ENCODE measurements at places on chromosomes 12 and 14.

GRCh38 chr14:104676130-104676693 lies 13.2 kb upstream of the INF2 start:
- no peak for DNase-seq

GRCh38 chr14:23362200-23362599 lies 2.8 kb downstream of the EFS start:
- DNase-seq: no peak

DNA sequence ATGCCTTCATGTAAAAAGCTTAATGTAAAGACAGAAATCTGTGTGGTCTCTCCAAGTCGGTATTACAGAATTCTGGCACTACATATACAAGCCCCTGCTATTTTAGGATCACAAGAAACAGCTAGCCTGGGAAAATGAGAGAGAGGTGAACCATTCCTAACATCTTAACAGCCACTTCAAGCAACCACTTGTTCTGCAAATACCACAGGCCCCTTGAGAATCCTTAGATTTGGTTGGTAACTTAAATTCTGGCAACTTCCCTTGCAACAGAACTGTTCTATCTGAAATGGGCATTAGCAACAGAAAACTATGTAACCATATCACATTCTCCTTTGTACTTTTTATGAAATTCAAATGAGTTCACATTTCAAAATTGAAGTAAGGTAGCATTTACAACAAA lies 68.5 kb downstream of the SPPL3 start:
- no peak for DNase-seq

DNA sequence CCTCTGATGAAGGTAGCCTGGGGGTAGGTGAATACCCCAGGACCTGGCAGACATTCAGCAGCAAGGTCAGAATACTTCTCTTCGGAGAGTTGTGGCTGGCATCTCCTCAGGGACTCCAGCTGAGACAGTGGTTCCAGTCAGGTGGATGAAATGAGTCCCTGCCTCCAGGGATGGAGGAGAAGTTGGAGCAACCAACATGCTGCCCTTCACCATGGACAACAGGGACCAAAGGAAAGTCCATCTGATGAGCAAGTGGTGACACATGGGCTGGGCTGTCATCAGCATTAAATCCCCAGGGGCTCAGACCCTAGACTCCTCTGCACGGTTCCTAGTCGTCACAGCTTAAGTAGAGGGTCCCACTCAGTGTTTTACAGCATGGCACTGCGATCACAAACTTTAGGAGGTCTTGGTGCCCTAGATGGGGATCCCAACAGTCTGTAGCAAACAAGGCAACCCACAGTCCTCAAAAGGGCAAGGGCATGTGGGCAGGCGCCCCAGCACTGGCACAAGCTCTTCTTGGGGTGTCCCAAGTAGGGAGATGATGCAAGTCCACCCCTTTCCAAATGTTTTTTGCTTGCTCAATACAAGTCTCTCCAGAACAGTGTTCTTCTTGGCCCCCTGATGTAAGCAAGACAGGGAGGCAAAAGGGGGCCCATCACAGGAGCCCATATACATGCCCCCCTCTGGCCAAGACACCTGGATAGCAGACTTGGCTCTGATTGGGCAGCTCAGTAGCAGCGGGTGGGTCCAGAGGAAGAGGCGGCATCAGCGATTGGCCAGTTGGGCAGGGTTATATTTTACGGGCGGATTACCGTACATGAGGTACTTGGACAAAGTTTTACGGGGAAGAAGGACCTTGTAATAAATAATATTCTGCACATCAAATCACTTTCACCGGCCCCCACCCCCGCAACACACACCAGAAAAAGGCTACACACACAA lies 10.8 kb upstream of the CDH24 start:
- DNase-seq: no peak

DNA sequence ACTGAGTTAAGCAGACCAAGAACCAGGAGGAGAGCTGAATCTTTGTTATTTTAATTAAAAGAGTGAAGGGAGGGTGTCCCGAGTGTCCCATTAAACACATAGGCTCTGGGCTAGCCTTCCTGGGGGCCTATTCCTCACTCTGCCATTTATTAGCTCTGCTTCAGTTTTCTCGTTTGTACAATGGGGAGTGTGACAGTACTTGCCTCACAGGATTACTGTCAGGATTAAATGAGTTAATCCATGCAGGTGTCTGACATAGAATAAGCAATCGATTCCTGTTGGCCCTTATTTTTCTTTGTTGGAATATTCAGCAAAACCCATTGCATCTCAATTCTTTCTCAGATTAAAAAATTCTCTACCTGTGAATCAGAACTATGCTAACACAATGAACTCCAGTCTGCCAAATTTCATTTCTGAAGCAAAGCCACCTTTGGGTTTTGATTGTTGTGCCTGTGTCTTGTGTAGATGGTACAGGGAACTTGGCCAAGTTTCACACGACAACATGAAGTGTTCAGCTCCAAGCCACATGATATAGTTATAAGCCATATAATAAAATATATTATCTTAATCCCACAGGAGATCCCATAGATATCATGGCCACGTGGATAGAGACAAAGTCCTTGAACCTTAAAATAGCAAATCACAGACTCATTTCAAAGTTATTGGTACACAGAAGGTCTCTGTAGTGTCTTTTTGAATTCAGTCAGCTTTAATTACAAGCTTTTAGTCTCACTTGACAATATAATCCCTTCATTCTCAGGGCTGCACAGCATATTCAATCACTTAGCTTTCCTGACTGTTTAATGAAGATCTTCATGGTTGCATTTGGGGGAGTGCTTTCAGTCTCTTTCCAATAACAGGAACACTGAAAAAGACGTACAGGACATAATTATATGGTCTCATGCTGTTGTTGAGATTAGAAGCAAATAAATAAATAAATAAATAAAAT lies 34.4 kb upstream of the CRY1 start:
- no peak for DNase-seq

DNA sequence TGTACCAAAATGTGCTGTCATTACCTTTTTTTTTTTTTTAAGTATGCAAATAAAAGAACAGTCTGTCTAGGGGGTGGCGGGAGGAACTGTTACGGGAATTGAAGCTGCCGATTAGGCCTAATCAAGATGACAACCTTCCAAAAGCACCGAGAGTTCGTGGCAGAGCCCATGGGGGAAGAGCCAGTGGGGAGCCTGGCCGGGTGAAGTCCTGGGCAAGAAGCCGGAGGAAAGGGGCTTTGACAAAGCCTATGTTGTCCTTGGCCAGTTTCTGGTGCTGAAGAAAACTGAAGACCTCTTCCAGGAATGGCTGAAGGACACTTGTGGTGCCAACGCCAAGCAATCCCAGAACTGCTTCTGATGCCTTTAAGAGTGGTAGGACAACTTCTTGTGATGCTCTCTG lies 42.6 kb downstream of the ACTN1 start:
- no peak for DNase-seq

DNA sequence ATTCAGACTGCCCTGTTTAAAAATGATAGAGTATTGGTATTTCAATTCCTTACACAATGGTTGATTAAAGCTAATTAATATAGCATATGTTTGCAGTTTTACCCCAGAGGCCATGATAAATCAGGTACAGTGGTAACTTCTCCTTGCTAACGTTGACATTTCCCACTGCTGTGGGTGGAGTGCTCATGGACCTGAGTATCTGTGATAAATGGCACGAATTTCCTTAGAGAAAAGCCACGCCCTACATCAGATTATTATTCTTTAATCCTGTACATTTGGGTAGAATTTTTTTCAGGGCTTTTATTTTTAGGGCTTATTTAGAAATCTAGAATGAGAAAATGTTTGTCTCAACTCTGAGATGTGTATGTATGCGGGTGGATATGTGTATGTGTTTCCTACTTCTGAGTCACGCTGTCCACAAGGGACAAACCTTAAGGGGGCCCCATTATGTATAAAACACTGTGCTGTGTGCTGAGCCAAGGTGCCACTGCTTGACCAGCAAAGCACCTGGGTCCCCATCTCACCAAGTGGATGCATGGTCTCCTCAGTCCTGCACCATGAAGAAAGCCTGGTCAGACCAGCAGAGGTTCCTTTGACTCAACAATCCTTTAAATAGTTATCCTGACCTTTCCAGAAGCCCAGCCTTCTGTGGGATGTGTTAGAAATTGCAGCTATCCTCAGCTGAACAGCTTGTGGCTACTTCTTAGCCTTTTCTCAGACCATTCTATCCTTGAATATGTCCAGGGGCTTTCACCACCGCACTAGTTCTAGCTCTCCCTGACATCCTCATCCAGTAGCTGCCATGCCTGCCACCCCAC lies 57.9 kb upstream of the STK38L start:
- no peak for DNase-seq

DNA sequence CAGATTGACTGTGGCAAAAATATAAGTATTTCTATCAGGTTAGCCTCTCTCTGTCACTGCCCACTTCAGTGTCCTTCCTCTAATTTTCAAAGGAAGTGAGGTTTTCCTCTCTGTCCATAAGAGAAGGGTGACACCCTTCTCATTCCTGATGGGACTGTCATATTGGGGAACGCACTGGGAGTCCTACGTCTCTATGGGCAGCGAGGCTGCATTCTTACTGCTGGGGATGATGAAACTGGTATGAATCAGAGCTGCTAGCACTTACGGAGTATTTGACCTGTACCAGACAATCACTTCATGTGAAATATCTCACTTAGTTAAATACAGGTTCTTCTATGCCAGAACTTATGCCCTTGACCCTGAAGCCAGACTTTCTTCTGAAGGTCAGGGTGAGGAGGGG lies 436.3 kb downstream of the DPF3 start:
- no peak for DNase-seq

DNA sequence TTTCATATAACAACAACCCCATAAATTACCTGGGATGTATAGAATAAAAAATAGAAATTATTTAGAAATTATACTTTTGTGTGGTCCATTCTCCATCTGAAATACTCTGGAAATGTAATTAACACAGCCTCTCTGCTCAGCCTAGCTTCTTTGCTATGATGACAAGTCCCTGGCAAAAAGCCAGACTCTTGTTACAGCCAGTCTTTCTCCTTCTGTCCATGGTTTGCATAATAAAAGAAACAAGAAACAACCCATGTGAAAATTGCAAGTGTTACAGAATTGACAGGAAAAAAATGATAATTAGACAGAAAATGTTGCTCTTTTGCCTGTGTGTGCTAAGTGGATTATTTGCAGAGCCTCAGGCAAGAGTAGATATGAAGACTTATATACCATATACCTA lies 61.3 kb downstream of the C12orf50 start:
- no peak for DNase-seq

GRCh38 chr12:50073206-50073605 lies 11.9 kb upstream of the SMARCD1 start:
- DNase-seq: no peak

GRCh38 chr12:69660164-69660863 lies 38.8 kb downstream of the BEST3 start:
- DNase-seq: no peak

DNA sequence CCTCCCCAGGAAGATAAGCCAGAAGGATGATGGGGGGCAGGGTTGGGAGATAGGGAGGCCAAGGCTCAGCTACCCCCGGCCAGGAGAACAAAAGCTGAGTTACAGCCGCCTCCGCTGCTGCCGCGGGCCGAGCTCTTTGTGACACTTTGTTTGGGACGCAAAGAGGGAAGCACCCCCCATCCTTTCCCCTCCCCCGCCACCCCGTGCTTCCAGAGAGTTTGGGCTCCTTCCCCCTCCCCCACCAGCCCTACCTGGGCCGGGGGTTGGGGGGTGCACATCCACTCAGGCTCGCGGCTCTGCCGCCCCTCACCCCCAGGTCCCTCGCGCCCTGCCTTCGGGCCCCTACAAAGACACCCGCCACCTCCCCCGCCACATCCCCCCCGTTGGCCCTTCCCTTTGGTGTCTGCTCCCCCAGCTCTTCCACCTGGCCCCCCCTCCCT lies 799 bp downstream of the ZNF219 start:
- no peak for DNase-seq

DNA sequence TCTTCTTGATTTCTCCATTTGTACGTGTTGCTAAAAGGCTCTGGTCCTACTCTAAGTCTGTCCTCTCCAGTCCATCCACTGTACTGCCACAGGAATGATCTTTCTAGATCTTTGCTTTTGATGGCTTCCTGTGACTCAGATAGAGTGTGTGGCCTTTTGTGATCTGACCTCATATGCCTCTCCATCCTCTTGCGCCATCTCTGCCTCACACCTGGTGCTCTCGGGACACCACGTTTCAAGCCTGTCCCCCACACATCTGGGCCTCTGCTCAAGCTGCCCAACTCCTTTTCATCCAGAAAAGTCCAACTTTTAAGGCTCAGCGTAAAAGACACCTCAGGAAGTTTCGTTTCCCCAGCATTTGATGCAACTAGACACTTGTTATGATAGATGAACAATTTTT lies 39.0 kb downstream of the DCAF4 start:
- no peak for DNase-seq

DNA sequence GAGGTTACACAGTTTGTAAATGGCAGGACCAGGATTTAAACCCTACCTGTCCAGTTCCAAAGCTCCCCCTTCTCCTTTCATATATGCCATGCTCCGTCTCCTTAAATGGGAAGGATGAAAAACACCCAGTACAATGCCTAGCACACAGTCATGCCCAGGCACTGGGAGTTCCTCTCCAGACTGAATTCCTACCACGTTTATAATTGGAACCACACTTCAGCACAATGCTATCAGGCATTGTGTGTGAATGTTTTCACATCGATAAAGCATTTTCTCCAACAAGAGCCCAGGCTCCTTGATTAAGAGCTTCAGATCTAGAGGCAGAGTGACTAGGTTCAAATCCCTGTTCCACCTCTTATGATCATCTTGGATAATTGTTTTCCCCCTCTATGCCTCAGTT lies 2.7 kb upstream of the NUAK1 start:
- DNase-seq: no peak

- no peak for DNase-seq
Observed at GRCh38 chr12:43863770-43864366, 28.0 kb downstream of the TMEM117 start.

GRCh38 chr12:26102953-26103352 lies 21.9 kb downstream of the BHLHE41 start:
- DNase-seq: no peak

DNA sequence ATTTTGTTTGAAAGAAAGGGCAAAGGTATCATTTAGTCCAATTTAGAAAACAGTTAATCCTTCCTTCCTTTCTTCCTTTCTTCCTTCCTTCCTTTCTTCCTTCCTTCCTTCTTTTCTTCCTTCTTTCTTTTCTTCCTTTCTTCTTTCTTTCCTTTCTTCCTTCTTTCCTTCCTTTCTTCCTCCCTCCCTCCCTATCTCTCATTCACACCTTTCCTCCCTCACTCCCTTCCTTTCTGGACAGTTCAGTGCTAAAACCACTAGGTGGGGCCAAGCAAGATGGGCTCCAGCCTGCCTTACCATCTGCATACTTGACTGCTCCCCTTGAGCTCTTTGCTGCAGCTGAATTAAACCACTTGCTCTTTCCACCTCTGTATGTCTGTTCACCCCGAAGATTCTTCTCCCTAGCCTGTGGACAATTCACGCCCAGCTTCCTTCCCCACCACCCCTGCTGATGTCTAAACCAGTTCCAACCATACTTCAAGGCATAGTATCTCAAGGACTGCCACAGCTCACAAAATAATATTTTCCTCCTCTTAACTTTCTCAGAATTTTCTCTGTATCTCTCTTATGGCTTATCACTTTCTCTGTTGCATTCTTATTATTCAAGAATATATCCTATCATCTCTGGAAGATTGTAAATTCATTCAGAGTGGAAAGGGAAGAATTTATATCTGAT lies 78.0 kb downstream of the DBX2 start:
- no peak for DNase-seq

GRCh38 chr12:69085852-69086251 lies 152.9 kb upstream of the CPM start:
- DNase-seq: no peak

Data from GM06990 (cell line).